HL-60 (cell line): ENCODE measurements at places on chromosomes 4 and X.
A peak's percentile ranks its signal among the peaks of the same experiment; 100 is the strongest.

DNA sequence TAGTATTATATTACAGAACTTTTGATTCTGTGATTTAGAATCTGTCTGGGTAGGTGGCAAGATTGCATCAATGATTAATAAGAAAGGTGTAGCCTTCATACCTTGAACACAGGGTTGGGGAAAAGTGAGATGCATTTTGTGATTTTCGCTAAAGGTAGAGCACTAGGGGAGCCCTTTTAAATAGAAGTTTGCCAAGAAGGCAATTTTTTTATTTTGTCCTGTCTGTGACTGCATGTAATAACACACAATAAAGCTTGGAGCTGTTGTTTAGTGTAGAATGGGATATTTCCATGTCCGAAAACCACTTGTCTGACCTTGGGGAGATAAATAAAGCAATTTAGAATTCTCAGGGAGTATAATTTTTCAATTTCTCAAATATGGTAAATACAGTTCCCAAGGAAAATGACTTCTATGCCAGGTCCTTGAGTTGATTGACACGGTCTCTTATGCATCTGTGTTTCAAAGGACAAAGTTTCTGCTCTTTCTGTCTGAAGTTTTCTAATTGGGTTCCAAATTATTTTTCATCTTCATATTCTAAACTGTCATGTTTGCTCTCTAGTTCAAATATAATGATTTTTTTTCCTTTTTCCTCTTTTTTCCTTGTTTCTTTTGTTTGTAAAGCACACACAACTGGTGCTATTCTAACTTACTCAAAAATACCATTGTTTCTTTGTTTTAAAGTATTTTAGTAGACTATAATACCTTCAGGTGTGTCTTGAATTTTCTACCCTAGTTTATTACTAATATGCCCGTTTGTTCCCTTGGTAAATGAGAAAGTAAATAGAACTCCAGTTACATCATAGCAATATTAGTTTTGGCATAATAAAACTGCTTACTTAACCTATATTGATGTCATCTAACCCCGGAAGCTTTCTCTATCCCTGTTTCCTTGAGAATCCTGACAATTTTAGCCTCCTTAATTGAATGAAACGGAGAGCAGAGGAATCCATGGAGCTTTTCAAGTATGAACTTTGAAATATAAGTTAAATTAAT is 87.8 kb upstream of the BMPR1B start:
- DNase-seq = no peak

- DNase-seq = no peak
Measured at GRCh38 chr4:172946503-172946902, 222.1 kb upstream of the GALNT7 start.

DNA sequence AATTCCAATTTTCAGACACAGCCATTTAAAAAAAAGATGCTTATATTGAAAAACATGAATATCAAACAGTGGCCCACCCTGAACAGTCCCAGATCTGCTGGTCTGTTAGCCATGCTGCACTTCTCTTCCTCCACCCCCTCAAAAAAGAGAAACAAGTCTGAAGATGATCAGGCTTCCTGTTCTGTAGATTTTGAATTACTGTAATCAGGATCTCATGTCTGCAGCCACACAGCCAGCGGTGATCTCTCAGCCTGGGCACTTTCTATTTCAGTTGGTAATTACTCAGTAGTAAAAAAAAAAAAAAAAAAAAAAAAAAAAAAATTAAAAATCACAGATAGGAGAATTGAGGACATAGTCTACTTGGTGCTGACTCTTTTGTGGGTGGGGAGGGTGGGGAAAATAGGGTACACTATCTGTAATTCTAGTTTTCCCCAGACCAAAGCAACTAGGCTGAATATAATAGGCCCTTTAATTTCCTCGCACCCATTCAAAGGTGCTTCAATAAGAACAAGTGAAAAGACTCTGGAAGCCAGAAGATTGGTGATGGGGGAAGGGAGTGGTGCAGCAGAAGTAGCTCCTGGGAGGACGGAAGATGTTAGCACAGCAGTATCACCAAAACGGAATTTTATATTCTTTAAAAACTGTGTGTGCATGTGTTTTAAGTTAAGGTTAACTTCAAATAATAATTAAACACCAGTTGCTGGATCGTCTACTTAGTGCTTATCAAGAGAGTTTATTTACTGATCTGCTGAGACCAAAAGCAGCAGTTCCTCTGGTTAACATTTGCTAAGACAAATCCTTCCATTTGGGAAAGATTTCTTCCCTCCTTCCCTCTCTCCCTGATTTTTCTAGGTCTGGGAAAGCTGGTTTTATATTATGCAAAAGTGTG is 47.0 kb downstream of the SPRY1 start:
- peak; percentile 61 for DNase-seq

DNA sequence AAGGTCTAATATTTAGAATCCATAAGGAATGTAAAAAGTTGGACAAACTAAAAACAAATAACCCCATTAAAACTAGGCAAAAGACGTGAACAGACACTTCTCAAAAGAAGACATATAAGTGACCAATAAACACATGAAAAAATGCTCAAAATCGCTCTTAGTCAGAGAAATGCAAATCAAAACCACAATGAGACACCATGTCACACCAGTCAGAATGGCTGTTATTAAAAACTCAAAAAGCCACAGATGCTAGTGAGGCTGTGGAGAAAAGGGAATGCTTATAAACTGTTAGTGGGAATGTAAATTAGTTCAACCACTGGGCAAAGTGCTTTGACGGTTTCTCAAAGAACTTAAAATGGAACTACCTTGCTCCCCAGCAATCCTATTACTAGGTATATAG is 674.3 kb upstream of the MAGEB2 start:
- DNase-seq = no peak

DNA sequence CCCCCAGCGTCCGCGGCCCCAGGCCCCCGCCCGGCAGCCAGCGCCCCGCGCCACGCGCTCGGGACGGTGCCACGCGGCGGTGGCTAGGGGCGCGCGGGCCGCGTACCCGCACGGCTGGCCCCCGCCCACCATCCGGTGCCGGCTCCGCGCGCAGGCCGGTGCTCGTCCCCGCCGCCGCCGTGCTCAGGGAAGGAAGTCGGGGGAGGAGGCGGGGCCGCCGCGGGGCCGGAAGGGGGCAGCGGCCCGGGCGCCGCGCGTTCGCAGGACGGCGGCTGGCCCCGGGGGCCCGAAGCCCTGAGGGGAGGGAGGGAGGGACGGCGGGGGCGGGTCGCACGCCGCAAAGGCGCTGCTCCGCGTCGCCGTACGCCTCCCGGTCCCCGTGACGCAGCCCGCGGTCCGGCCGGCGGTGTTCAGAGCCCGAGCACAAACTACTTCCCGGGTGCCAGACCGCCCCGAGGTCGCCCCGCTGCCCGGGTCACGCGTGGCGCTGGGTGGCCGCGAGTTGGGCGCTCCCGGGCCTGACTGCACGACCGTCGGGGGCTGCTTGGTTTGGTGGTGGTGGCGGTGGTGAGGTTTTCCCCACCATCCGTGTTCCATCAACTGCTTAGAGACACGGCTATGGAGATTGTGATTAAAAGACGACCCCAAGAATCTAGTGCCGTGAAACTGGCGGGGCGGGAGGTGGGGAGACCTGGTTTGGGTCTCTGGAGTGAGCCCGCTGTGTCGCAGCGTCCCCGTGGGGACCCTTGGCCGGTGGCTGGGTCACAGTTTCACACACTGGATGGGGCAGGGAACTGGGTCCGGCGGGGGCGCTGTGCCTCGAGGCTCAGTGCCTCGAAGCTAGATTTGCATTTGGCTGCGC is at the start of gene DCTD:
Gene DCTD, minus strand, starts transcription at position 205 of the 862 bp plus-strand sequence. CDS start 1,818 bp downstream, outside the sequence.
- DNase-seq = peak; percentile 56
